ENCODE measurements at places on chromosomes 11 and 22.
A peak's percentile ranks its signal among the peaks of the same experiment; 100 is the strongest.

- DNase-seq: no peak
Measured at GRCh38 chr11:41404109-41404508, 55.3 kb downstream of the LRRC4C start.

GRCh38 chr22:39994041-39994565 is 651 bp upstream of the FAM83F start:
- no peak for DNase-seq

- no peak for DNase-seq
Measured at GRCh38 chr11:109828387-109828786, 264.8 kb upstream of the ZC3H12C start.

- peak; percentile 74 for DNase-seq
Measured at GRCh38 chr22:20495861-20496681, 476 bp upstream of the KLHL22 start.

- DNase-seq: no peak
Measured at GRCh38 chr11:112790286-112790685, 170.9 kb upstream of the NCAM1 start.
